ENCODE measurements at places on chromosomes 6 and 20.

- no peak for DNase-seq
Observed at GRCh38 chr6:25753079-25753478, 1.5 kb upstream of the SLC17A4 start.

GRCh38 chr6:127115084-127115655, 3.3 kb upstream of the RSPO3 start:
- no peak for DNase-seq

DNA sequence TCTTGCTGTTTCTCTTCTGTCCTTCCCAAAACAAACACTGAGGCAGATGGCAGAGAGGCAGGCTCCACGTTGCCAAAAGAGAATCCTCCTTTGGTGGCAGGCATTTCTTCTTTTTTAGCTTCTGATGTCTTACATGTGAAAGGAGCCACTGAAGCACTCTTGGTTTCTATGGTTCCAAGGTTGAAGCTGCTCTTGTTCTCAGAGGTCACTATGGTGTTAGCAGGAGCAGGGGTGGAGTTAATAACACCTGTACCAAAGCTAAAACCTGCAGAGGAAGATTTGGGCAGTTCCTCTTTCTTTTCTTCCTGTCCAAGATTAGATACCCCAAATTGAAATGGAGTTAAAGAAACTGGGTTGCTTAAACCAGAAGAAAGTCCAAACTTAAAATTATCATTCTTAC, 28.8 kb downstream of the FAM8A1 start:
- no peak for DNase-seq

- DNase-seq = no peak
Observed at GRCh38 chr6:163701762-163702161, 287.2 kb downstream of the QKI start.

- DNase-seq = no peak
Observed at GRCh38 chr6:141152951-141153350, 979.8 kb upstream of the GJE1 start.

DNA sequence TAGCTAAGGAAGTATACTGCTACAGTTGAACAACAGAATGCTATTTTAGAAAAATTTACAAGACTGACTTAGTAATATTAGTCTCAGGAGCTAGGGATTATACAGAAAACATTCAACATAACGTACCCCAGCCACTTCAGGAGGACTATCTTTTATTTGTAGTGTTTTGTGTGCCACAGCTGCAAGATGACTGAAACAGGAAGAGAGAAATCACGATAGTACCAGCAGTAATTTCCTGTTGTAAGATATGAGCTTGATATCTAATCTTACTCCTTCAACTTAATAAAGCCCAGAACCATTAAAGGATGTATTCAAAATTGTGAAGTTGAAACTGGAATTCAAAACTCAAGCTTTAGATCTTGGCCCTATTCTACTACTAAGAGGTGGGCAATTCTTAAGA, 42.1 kb downstream of the SLC35A1 start:
- DNase-seq = no peak

- DNase-seq = no peak
Observed at GRCh38 chr20:35953387-35954199, 709 bp downstream of the SCAND1 start.

DNA sequence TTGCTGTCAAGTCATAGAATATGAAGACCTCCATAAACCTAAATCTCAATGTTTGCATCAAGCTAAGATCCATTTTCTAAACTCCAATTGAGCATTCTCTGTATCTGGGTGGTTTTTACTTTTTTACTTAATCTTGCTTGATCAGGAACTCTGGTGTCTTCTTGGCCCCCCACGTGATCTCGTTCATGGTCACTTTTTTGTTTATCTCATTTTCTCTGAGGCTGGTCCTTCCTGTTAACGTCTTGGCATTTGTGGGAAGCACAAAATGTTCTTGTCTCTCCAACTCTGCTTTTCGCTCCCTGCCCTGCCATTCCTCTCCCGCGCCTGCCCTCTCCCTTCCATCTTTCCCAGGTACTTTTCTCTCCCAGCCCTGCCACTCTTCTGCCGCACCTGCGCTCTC, 14.0 kb upstream of the MAPRE1 start:
- no peak for DNase-seq

DNA sequence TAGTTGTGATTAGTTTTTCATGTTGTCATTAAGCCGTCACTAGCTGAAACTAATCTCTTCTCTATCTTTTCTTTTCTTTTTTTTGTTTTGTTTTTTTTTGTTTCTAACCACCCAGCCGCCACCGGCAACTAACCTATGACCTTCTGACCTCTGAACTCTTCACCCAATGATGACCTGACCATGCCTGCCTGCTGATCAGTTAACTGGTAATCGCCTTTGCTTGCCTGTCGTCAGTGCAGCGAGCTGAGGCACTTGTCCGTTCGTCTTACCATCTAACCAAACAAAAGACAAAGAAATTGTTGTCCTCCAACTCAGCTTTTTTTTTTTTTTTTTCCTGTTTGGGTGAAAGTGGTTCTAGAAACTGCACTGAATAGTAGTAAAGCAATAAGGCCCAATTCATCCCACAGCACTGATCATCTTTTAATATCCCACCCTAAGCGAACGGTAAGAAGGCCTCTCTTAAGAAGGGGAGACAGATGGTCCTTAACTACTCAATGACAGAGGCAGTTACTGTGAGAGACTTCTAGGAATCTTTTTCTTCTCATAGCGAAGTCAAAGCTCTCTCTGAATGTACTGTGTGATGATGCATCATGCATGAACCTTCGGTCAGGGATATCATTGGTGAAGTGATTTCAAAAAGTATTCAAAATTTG, 156.2 kb downstream of the QKI start:
- no peak for DNase-seq

DNA sequence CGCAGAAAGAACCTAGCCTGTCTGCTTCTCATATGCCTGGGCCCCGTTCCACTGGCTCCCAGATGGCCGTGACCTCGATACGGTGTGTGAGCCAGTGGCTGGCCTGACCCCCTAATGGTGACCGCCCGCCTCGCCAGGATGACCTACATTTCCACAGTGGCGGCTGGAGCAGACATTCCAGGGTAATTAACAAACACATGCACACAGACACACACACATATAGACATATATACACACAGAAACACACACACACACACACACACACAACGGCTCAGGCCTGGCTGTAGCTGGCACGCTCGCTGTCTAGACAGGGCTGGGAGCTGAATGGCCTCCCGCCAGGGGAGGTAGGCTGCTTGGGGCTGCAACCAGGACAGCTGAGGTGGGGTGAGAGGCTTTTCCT, 227.1 kb downstream of the ANKRD60 start:
- DNase-seq = no peak

GRCh38 chr20:25281541-25281991, 33.7 kb downstream of the PYGB start:
- DNase-seq = no peak

- no peak for DNase-seq
Observed at GRCh38 chr20:37394543-37395409, 48.8 kb downstream of the SRC start.

GRCh38 chr20:37369846-37370245, 23.9 kb downstream of the SRC start:
- DNase-seq = no peak

DNA sequence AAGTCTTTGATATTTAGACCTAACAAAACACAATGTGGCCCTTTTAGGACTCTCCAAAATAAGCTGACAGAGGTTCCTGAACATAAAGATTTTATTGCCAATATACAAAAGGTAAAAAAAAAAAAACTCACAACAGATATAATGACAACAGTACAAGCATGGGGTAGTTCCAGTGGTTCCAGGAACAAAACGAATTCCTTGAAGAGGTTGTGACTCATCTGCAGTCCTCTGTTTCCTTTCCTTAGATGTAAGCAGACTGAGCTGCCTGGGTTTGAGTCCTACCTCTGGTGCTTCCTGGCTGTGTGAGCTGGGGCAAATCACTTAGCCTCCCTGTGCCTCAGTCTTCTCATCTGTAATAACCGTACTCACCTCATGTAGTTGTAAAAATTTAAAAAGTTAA, 13.3 kb upstream of the CTAGE9 start:
- DNase-seq = no peak

DNA sequence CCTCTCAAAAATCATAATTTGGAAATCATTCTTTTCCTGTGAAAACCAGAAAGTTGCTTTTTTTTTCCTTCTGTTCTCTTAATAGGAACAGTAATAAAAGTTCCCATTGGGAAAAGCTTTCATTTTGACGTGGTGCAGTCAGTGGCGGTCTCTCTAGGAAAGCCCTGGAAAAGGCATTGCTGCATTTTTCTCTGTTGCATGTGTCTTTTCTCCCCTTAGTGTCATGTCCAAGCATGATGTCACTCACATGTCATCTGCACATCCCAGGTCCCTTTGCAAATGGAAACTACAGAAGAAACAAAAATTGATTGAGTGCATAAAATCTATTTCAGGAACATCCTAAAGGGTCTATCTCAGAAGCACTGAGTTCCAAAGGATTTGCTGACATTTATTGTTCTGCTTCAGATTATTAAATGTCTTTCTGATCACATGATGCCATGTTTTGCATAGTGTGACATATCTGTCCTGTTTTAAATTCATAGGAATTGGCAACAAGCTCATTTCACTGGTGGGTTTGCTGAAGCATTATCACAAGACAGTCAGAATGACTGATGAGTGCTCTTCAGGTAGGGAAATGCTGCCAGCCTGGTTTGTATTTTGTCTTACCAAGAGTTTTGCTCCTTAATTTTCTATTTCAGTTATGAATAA, 208.7 kb downstream of the SOX4 start:
- no peak for DNase-seq

DNA sequence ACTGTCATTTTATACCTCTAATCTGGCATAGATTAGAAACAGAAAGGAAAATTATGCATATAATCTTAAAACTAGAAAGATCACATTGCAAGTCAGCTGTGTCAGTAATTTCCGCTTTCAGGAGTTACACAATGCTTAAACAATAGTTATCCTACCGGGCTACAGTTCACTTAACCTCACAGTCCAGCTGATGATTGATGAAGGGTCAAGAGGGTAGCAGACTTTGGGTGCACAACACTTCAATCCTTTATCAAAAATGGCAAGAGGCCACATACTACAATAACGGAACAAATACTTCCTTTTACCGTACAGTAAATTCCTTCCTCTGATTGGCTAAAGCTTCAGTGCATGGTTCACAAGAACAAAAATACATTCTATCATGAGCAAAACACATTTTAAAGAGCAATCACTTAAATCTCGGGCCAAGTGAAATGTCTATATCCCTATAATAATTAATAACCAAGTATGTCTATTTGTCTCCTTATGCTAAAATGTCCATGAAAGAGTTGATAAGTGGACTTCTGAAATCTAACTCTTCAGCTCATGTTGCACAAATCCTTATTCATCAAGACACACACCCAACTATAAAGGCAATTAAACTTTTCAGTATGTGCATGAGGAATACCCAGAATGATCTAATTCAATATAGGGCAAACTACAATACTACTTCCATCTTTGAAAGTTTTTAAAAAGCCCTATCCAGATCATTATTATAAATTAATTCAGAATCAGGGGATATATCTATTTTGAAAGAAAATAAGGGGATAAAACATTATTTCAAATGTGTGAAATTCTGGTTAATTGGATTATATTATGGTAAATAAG, 76.8 kb downstream of the HIVEP2 start:
- DNase-seq = no peak

- no peak for DNase-seq
Observed at GRCh38 chr20:46539113-46539512, 11.3 kb downstream of the OCSTAMP start.

GRCh38 chr20:50290808-50291207, 100.2 kb downstream of the CEBPB start:
- no peak for DNase-seq

DNA sequence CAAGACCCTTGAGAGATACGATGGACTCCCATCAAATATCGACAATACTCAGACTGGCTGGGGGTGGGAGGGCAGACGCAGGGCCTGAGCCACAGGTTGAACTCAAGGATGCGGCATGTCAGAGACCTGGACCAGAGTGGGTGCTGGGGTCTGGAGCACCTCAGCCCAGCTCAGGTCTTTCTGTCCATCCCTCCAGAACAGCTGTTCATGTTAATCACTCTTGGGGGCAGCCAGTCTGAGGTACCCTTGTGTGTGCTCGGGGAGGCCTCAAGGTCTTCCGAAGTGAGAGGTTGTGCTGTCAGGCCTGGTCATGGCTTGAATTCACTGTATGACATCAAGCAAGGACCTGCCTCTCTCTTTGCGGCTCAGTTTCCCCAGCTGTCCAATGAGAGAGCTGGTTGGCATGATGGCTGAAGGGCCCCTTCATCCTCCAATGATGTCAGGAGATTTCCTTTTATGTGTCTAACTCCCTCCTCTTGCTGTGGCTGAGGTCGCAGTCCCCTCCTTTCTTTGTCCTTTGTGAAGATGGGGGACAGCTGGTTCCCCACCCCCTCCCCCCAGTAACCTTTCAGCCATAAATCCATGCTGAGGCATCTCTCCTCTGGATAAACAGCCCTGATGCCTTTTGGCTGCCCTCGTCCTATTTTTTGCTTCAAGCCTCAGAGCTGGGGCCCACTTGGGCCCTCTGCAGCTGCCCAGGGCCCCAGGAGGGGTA, 15.3 kb downstream of the MYH7B start:
- DNase-seq = no peak

GRCh38 chr20:47872341-47872740, 87.1 kb upstream of the SULF2 start:
- no peak for DNase-seq

DNA sequence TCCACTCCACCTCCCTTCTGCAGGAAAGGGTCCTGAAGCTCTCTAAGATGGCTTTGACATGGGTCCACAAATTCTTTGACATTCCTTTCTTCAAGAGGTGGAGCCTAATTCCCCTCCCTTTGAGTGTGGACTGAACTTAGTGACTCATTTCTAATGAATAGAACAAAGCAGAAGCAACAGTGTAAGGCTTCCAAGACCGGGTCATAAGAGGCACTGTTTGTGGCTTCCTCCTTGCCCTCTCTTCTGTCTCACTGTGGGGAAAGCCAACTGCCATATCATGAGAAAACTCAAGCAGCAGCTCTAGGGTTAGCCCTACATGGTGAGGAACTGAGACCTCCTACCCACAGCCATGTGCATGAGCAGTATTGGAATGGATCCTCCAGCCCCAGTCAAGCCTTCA, 5.9 kb upstream of the CDK5RAP1 start:
- DNase-seq = no peak

GRCh38 chr6:2508071-2508470, 242.7 kb downstream of the MYLK4 start:
- DNase-seq = no peak

DNA sequence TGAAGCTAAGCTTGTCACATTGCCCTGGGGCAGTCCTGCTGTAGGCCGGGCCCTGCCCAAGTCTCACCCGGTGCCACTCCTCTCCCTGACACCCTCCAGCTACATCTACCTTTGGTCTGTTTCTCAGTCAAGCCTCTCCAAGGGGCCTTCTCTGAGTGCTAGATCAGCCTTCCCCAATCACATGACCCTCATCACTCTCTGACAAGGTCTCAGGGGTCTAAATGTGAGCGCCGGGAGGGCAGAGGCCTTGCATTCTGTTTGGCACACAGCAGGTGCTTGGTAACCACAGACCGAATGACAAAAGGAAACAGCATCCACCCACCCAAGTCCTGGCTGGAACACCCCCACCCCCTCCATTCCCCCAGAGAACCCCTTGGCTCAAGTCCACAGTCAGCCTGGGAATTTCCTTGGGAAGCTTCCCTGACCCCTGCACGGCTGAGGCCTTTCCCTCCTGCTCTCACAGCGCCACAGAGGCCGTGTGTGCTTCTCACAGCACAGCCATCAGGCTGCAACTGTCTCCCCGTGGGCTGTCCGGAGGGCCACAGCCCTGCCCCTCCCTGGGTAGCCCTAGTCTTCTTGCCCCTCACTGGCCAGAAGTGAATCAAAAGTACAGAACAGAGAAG, 32.9 kb downstream of the PKIG start:
- DNase-seq = no peak

All from left kidney (tissue), 8 donors.